ENCODE measurements at places on chromosomes 16 and 17.
A peak's percentile ranks its signal among the peaks of the same experiment; 100 is the strongest.

- no peak for DNase-seq
Measured at GRCh38 chr17:65123757-65124675, 13.2 kb upstream of the RGS9 start.

GRCh38 chr17:50426472-50426782 lies 409 bp downstream of the ACSF2 start:
- no peak for DNase-seq

DNA sequence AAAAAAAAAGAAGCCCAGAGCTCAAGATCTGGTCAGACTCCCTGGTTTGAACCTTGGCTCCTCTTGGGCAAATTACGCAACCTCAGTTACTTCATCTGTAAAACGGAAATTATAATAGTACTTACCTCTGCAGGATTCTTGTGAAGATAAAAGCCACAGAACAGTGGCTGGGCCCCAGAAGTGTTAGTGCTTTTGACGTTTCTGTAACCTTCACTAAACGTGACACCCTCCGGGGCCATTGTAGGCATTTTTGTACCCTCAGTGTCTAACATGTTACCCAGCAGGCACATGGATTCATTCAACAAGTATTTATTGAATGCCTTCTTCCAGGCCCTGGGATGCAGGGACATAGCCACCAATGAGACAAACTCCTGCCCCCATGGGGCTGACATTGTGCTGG lies 58.0 kb downstream of the PITPNC1 start:
- DNase-seq, result no peak

DNA sequence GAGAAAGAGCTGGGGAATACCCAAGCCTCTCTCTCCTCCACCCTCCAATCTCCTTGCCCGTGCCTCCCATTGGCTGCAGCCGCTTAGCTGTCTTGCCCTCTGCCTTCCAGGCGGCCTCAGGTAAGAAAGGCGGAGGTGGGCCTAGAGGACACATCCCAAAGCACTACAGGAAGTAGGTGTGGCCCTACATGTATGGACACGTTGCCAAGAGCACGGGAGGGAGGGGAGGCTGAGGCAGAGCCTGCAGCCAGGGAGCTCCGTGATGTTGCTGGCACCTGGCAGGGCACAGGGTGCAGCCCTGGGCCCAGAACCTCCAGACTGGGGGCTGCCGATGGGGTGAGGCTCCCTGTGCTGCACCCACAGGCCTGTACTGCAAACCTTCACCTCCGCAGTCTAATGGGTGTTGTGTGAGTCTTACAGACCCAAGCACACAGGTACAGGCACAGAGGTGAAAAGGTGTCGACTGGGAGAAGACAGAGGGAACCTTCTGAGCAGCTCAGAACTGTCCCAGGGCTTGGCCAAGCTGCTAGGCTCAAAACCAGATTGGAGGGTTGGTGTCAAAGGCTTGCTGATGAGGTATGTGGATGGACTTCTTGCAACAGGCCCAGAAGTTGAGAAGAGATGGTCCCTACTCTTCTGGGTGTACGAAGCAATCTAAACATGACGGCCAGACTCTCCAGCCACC lies 23.5 kb upstream of the FOXK2 start:
- DNase-seq, result peak; percentile 74

DNA sequence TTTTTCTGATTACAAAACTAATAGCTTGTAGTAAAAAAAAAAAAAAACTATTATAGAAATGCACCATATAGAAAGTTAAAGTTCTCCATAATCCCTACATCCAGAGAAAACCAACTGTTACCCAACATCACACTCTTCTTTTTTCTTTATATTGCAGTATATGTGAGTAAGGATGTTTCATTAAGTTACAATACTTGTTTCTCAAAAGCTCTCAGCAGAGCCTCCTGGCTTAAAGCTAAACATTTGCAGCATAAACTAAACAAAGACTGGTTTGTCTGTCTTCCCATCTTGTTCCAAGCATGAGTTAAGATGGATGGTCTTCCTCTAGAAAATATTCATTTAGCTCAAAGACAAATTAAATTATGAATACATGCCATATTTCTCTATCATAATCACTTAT lies 25.2 kb downstream of the GRB2 start:
- DNase-seq, result no peak

DNA sequence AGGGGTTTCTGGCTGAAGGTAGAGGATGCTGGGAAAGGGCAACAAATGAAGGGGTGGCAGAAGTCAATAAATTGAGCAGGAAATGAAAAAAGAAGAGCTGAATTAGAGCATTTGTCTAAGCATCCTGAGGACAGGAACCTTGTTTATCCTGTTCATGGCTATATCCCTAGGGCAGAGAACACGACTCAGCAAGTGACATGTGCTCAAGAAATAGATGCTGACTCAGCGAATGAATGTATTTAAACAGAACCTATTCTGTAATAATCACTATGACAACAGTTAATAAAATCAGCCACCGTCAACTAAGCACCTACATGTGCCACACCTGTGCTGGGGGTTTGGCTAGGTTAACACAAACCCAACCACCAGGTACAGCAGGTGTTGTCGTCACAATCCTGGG lies 80.3 kb downstream of the CDK5R1 start:
- no peak for DNase-seq

DNA sequence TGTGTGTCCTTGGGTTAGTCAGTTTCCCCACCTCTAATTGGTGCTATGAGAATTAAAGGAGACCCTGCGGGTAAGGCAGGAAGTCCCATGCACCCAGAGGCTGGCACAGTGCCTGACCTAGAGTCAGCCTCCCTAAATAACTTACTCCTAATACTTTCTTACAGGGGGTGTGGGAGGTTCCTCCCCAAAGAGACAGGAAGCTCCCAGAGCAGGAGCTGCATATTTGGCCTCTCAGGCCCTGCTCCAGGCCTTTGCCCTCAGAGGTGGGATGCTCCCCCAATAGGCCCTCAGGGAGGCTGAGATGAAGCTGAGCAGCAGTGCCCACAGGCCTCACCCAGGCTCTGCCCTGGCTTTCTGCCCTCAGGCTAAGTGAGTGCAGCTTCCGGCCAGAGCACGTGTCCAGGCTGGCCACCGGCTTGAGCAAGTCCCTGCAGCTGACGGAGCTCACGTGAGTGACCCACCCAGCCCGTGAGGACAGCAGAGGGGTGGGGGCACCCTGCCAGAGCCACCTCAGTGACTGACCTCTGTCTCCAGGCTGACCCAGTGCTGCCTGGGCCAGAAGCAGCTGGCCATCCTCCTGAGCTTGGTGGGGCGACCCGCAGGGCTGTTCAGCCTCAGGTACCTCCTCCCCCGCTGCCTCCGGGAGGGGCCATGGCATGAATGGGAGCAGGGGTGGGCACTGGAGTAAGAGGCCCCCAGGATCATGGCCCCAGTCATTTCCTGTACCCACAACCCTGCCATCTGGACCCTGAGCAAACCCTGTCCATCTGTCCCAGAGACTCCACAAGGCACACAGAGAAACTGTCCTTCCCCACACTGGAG lies 31.1 kb upstream of the CPNE2 start:
- no peak for DNase-seq

GRCh38 chr16:80303691-80304090 lies 237.1 kb upstream of the DYNLRB2 start:
- DNase-seq, result no peak

DNA sequence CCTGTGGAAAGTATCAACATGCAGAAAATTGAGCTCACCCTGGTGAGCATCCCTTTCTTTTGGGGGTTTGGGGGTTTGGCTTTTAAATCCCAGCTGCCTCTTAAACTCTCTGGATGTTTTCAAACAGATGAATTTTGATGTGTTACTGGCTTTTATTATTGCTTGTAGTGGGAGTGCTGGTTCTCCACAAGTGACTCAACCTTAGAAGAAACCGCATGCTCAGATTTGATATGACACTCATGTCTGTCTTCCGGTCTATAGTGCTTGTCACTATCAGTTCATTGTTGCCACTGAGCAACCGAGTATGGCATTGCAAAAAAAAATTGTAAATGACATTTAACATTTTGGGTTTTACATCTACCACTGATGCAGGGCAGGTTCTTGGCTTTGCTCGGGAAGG lies 104.5 kb downstream of the HS3ST4 start:
- no peak for DNase-seq

- DNase-seq, result no peak
Measured at GRCh38 chr16:84234321-84235241, 5.2 kb downstream of the KCNG4 start.

- no peak for DNase-seq
Measured at GRCh38 chr17:7290166-7290565, 4.3 kb downstream of the YBX2 start.

Data from iPS DF 19.7 (cell line).